HTR-8/SVneo (cell line): ENCODE measurements at places on chromosomes 12 and 14.

DNA sequence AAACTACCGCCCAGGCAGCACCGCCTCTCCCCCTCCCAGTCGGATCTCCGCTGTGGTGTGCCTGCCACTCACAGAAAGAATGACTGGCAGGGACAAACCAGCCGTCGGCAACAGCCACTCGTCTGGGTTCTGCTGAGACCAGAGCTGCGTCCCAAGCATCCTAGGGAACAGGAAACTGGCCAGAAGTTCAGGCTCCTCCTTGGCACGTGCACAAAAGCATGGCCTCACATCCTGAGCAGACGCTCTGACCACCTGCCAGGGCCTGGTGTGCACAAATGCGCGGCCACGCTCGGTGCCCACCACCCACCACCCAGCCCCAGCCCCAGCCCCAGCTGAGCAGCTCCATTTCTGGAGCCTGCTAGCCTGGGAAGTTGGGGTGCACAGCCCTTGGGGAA is 214.8 kb downstream of the DPF3 start:
- no peak for DNase-seq

GRCh38 chr14:96030108-96030760 is 8.9 kb upstream of the C14orf132 start:
- DNase-seq, result no peak

DNA sequence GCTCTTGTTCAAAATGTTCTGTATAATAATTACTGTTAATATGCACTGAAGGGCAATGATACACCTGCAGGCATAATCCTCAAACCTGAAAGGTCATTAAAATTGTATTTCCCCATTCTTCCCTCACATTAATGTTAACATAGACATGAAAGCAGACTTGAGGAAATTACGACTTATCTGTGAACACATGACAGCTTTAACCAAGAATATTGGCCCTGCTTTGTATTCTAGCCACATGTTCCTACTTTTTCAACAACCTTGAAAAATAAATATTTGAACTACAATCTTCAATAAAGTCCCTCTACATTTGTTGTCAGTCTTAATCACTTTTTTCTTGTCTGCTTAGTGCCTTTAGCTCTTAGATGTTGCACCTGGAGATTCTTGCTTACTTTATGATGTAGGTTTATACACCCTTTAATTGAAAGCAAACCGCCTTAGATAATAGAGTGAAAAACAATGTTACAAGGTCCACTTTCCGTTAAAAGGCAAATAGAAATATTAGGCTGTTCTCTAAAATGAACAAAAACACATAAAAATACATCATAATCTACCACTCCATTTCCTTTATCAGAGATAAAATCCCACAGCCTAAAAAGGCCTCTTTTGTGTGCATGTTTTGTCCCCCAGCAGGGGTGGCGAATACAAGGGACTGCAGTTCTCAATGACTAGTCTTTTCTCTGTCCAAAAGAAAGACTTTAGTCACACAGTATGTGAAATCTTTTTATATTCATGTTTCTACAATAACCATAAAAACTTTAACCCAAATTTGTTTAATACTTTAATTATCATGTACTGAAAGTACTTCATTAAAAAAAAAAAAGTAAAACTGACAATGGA is 55.9 kb downstream of the ZFC3H1 start:
- DNase-seq, result no peak

DNA sequence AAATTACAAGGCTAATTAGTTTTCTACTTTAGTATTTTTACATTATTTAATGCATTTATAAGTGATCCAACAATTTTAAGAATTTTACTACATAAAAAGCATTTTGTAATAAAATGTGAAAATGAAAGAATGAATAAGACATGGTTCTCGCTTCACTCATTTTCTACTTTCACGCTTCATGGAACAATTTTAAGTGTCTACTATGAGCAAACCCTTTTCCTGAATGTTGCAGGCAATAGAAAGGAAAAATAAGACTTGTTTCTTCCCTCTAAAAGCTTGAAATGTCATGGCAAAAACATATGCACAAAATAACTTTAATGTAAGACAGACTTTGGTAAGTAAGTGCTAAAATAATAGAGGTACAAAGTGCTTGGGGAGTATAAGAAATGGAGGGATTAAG is 205.7 kb upstream of the HMGA2 start:
- no peak for DNase-seq

DNA sequence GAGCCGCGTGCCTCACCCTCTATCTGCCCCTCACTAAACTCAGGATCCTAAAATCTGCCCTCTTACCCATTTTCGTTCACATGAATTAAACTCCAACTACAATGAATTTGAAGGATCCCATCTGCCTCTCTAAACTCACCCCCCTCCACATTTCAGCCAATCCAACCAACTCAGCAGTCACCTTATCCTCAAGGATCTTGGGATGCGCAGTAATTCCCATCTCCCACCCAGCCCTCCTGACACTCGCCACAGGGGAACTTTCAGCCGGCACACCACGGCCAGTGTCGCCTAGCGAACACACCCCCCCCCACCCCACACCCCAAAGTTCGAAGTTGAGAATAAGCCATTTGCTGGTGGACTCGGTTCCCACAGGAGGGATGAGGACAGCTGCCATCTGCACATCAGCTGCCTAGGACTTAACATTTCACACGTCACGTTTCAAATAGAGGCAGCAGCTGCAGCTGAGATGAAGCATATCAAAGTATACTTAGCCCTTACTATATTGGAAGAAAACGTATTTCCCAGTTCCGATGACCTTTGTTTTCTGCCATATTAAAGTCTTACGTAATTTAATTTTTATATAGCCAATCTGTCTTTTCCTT is 8.7 kb upstream of the SELPLG start:
- no peak for DNase-seq

DNA sequence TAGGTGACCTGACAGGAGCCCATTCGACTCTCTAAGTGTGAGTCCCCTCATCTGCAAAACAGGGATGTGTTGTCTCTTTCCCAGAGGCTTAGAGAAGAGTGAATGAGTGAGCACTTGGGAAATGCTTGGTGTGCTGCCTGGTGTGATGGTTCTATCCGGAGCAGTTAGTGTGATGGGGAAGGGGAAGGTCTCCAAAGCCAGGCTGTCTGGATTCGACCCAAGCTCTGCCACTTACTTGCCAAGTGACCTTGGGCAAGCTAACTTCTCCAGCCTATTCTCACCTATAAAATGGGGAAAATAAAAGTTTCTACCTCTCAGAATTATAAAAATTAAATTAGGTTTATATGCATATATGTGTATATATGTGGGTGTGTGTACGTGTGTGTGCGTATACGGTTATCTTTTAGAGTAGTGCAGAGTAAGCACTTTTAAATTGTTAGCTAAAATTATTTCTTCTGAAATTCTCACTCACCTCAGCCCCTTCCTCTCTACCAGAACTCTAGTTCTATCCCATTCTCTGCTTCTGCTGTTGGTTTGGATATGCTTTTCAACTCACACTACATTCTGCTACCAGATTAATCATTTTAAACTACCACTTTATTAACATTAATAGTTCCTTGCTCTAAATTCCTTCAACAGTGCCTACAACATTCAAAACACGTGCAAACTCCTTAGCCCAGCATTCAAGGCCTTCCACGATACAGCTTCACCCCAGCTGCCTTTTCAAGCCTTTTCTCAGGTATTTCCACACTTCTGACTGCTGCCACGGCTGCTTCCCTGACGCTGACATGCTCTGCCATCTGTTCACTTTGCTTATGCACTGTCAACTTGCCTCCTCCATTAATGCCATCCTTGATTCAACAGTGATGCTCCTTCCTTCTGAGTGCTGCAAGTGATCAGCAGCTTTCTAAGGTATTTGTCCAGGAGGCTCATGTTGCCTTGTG is 55.3 kb downstream of the DICER1 start:
- no peak for DNase-seq

- no peak for DNase-seq
Observed at GRCh38 chr12:48970702-48971334, 717 bp downstream of the WNT10B start.

DNA sequence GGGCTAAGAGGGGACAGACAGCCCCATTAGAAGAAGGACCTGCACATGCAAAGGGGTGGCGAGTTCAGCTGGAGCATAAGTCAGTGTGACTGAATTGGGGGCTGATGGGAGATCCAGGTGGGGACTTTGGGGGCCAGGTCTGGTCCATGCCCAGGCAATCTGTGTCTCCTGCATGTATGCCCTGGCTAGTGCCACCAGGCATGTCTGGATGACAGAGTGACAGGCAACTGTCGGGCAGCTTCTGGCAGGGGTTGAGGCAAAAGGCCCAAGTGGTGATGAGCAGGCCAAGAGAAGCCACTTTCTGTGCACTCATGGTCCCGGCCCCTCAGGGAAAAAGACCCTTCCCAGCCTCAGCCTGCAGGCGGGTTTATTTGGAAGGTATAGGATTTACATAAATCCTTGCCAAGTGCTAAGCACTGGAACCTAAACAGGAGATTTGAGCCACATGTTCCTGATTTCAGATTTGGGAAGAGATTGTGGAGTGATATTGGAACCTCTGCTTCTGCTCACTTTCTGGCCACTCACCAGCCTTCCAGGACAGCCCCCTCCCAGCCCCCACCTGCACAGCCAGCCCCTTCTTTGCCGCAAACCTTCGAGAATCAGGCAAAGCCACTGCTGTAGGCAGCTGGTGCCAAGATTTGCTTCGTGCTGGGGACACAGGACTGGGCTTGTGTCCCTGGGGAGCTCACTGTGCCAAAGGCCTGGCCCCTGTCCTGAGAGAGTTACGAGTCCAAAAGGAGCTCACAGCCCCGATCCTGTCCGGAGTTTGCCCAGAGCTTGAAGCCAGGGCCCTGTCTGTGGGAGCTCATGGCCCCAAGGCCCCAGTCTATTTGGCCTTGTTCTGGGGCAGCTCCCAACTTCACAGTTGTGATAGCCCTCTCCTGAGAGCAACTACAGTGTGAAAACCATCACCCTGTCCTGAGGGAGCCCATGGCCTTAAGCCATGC is 232.5 kb upstream of the RTL1 start:
- DNase-seq, result no peak

DNA sequence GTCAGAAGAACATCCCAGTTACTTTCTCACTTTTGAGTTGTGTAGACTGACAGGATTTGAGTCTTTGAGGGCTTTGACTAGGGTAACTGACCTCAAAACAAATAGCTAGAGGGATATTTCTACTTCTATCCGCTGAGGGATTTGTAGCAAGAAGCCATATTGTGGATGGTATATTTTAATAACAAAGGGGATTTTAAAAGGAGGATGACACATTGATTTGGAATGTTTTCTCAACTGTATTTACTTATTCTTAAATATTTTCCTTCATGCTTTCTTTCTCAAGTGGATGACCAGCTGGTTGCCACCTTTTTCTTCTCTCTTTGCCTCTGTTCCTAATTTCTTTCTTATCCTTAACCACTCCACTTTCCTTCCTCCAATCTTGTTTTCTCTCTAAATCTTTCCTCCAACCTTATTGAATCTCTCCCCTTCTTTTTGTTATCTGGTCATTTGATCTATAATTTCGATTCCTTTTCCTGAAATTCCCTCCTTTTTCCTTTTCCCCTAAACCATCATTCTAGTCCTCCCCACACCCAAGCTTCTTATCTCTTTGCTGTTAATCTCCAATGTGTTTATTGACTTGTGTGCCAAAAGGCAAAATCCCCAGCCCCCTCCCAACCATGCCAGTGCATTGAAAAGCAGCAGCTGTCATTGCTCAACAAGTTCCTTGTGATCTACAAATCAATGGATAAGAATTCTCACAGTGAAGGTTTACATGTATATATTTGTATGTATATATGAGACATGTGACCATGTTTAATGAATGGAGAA is 411.6 kb downstream of the RAD51B start:
- peak; percentile 56 for DNase-seq

DNA sequence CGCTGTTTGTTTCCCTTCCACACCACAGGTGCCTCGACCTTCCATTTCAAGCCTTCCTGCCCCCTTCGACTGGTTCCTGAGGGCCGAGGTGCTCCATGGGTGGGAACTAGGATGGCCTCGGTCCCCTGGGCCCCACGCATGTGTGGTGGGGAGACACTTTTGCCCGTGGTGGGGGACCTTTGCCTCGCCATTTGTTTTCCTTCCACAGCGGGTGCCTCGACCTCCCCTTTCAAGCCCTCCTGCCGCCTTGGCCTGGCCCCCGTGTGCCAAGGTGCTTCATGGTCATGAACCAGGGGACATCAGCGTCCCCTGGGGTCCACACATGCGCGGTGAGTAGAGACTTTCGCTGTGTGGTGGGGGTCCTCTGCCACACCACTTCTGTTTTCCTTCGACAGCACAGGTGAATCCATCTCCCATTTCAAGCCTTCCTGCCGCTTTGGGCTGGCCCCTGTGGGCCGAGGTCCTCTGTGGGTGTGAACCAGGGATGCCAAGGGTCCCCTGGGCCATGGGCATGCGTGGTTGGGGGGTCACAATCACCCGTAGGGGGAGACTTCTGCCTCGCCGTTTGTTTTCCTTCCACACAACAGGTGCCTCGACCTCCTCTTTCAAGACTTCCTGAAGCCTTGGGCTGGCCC is 364.4 kb downstream of the ALG10 start:
- no peak for DNase-seq

- DNase-seq, result no peak
Observed at GRCh38 chr12:48744251-48745008, 27.9 kb upstream of the CCNT1 start.

GRCh38 chr12:104502638-104503037 is 45.9 kb downstream of the CHST11 start:
- no peak for DNase-seq

DNA sequence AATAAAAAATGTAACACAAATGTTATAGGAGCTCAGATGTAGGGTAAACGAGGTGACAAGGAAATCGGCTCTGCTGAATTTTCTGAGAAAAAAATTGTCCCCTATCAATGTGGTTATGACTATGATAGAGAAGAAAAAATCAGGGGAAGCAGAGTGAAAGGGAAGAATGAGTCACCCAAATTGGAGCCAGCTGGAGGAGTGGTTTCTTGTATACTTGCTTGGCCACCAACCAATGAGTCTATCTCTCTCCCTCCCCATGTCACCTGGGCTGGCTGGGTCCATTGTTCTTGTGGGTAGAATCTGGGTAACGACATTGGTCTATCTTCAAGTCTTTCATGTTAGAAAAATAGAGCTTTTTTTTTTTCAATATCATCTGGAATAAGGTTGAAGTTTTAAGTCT is 196.6 kb upstream of the FLRT2 start:
- DNase-seq, result no peak

GRCh38 chr12:9143929-9144729 is 28.4 kb upstream of the A2M start:
- DNase-seq, result no peak

GRCh38 chr12:131385313-131386166 is 325.4 kb upstream of the SFSWAP start:
- DNase-seq, result no peak

GRCh38 chr14:61542848-61543790 is 152.2 kb upstream of the HIF1A start:
- no peak for DNase-seq
